ENCODE measurements at places on chromosomes 6 and 20.

DNA sequence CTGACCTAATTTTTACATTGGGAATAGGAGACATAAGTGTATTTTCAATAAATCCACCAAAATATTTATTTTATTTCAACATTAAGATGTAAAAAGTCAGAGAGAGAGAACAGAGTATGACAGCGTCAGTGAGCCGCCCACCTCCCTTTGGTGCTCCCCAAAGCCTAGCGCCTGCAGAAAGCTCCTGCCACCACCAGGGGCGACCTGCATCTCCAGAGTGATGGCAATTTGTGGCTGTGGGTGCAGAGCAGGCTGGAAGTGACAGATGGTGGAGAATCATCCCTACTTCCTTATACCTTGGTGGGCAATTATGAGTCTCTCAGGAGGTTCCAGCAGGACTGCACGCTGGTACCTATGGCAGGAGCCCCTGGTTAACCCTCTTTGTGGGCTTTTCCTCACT lies 87.3 kb downstream of the PTPRT start:
- DNase-seq: no peak

GRCh38 chr6:45514454-45515230 lies 136.9 kb upstream of the SUPT3H start:
- DNase-seq: no peak

- DNase-seq: peak; percentile 59
Measured at GRCh38 chr6:144647406-144647964, 362.4 kb downstream of the UTRN start.

GRCh38 chr6:157479464-157480303 lies 98.7 kb downstream of the ZDHHC14 start:
- no peak for DNase-seq

- no peak for DNase-seq
Measured at GRCh38 chr6:104730450-104730849, 129.3 kb downstream of the HACE1 start.

DNA sequence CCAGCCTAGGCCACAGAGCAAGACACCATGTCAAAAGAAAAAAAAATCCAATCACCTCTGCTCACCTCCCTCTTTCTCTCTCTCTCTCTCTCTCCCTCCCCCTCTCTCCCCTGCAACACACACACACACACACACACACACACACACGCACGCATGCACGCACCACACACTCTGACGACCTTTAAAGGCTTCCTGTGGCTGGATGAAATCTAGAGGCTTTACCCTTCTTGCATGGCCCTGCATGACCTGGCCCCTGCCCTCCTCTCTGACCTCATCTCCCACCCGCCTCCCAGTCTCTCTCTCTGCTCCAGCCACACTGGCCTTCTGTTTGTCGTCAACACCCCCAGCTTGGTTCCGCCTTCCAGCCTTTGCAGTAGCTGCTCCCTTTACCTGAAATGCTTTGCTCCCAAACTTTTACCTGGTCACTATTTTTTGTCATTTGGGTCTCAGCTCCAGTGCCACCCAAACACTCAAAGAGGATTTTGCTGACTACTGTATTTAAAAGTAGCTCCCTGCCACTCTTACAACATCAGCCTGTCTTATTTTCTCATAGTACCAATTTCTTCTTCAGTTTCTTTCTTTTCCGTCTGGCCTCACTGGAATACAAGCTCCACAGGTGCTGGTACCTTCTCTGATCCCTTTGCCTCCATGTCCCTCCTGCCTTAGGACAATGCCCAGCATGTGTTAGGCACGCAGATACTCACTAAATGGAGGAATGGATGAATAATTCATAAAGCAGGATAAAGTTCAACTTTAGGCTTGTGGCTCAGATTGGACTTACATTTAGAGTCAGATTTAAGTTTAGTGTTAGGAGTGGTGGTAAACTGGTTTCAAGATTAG lies 4.3 kb upstream of the LTA start:
- no peak for DNase-seq

GRCh38 chr20:21464916-21465315 lies 48.9 kb downstream of the NKX2-2 start:
- DNase-seq: no peak

DNA sequence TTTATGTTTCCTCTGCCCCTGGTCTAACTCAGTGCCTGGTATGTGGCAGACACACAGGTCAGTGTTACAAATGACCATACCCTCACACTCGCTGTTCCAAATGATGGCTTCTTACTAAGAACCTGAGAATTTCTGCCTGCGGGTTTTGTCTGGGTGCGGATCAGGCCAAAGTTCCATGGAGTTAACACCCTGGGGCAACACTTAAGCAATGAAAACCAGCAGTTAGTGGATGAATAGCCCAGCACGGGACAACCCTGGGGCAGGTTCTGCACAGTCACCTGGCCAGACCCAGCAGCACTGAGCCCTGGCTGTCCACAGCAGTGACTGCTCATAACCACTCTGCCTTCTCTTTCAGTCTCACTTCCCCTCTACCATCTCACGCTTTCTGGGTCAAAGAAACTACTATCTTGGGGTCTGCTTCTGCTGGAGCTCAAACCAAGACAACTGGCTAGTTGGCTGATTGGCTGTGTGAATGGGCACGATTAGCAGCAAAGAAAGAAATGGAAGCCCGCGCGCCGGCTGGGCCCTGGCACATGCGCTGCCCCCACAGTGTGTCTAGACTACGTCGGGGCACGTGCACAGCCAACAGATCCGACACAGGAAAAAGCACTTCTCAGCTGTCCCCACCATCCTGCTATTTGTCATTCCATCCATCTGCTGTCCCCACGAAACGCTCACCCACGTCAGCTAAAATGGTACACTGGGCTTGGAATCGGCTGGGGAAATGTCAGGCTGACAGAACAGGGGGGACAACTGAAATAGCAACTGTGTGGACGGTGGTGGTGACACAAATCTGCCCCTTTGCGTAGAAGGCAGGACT lies 36.6 kb downstream of the MGME1 start:
- no peak for DNase-seq

- DNase-seq: no peak
Measured at GRCh38 chr6:37867756-37868446, 48.4 kb downstream of the ZFAND3 start.

DNA sequence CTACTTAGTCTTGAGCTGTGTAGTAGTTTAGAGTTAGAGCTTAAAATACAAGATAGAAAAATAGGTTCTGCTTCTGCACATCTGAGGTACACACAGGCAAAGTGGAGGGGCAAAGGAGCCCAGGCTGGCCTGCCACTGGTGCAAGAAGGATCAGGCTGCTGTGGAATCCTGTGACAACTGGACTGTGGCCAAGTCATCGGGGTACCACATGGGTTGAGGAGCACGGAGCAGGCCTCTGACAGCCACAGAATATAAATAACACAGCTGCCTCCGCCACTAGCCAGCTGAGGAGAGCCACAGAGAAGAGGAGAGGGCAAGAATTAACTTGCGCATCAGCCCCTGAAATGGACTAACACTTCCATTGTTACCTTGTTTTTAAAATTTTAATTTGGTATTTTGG lies 206.0 kb upstream of the MARCKS start:
- DNase-seq: no peak

- DNase-seq: no peak
Measured at GRCh38 chr6:124888581-124889371, 73.5 kb upstream of the RNF217 start.

DNA sequence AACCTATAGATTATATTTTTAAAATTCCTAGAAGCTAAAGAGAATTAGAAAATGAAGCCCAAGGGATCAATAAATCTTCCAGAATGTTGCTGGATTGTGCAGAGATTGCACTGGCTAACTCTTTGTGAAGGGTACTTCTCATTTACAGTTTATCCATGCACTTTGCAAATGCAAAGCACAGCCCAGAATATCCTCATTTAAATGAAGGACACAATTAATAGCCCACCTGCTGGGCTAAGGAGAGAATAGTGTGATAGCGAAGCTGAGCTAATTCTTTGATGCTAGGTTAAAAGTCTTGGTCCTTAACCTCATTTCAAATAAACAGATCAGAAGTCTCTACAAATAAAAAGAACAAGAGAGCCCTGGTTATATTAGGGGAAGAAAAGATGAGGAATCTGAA lies 72.5 kb downstream of the SMPDL3A start:
- no peak for DNase-seq

- no peak for DNase-seq
Measured at GRCh38 chr6:129416337-129416990, 293.5 kb downstream of the ARHGAP18 start.

DNA sequence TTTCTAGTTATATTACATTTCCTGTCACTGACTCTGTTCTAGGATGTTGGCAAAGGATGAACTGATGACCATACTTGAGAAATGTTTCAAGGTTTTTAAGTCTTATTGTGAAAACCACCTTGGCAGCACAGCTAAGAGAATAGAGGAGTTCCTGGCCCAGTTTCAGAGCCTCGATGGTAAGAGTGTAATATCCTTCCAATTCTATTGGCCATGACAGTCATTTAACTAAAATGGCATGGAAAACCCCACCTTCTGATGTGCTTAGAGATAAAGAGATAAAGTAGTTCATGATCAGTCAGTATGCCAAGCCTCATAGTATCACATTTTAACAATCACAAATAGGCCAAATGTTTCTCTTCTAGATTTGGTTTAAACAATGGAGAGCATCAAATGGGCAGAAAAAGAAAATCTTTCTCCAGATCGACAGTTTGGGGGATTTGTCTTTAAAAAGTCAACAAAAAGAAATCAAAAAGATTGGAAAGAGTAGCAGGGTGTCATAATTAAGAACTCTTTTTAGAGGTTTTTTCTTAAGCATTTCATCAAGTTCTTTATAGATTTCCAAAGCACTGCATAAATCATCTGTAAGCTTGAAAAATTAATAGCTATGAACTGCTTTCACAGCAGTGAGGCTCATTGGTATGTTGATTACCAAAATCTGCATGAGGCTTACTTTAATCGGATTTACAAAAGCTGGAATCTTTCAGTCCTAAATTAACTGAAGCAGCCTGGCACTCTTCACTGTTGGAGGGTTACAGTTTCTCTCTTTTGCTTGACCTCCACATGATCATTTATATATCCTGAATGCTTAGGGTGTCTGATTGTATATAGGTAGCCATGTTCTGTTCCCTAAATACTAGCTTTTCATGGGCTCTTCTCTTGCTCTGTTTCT lies 48.7 kb downstream of the AKIRIN2 start:
- DNase-seq: peak; percentile 55

DNA sequence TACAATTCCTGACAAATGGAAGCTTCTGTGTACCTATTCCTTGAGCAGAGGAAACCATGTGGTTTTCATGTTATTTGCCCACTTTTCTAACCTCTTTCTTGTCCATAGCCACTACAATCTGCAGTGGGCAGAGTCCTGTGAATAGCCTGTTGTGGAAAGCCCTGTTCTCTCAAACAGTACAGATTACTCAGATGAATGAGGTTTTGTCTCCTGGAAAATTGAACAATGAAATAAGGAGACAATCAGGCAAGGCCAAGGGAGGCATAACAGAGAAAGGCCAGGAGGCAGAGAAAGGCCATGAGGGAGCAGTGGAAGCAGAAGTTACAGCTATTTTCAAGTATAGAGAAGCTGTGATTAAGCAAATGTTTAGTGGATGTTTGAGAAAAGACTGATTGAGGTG lies 189.3 kb downstream of the GRIK2 start:
- no peak for DNase-seq

DNA sequence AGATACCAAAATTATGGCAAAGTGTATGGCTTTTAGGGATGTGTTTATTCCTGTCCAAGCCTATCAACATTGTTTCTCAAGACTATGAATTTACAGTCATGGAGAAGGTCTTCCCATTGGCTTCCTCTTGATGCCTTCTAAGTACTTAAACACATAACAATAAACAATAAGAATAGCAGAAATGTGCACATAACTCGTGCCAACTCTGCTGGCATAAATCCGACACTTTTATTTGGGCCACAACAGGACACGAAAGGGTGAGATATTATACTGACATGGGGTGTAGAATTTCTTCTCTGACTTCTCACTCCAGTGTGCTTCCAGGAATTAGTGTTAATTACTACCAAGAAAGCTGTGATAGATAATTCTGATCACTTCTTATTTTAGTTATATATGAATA lies 695.9 kb upstream of the SLC35B3 start:
- DNase-seq: no peak

DNA sequence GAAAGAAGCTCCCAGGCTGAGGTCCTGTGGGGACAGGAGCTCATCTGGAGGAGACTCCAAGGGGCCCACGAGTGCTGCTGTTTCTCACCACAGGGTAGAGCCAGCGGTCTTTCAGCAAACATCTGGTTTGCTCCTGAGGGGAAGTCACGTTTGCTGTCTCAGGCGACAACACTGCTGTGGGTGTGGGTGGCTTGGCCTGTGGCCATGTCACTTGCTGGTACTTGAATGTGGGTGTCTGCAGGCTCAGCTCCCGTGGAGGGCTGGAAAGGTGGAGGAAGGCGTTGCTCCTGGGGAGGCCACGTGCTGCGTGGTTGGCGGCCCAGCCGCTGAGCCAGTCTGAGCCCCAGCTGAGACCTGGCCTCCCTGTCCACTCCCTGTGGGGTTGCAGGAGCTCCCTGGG lies 52.8 kb upstream of the MPC1 start:
- DNase-seq: no peak

- DNase-seq: no peak
Measured at GRCh38 chr6:24214984-24215383, 89.0 kb downstream of the NRSN1 start.

Data from retinal pigment epithelial cell (primary cell).